ENCODE measurements at places on chromosomes 6 and 20.
A peak's percentile ranks its signal among the peaks of the same experiment; 100 is the strongest.

GRCh38 chr6:122651604-122652003 is 41.4 kb downstream of the PKIB start:
- DNase-seq, result no peak

GRCh38 chr6:5103250-5103649 is 18.1 kb downstream of the PPP1R3G start:
- no peak for DNase-seq

DNA sequence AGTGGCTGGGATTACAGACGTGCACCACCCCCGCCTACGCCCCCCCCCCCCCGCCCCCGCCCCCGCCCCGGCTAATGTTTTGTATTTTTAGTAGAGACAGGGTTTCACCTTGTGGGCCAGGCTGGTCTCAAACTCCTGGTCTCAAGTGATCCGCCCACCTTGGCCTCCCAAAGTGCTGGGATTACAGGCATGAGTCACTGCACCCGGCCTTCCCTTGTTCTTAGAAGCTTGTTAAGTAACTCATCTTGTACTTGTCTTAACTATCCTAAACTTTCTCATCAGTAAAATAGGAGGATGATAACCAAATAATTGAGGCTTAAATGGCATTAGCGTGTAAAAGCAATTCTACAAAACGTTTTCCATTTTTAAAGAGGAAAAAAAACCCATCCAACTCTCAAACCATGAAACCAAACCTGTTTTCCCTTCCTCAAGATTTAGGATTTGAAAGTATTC is 4.2 kb downstream of the CDYL start:
- no peak for DNase-seq

DNA sequence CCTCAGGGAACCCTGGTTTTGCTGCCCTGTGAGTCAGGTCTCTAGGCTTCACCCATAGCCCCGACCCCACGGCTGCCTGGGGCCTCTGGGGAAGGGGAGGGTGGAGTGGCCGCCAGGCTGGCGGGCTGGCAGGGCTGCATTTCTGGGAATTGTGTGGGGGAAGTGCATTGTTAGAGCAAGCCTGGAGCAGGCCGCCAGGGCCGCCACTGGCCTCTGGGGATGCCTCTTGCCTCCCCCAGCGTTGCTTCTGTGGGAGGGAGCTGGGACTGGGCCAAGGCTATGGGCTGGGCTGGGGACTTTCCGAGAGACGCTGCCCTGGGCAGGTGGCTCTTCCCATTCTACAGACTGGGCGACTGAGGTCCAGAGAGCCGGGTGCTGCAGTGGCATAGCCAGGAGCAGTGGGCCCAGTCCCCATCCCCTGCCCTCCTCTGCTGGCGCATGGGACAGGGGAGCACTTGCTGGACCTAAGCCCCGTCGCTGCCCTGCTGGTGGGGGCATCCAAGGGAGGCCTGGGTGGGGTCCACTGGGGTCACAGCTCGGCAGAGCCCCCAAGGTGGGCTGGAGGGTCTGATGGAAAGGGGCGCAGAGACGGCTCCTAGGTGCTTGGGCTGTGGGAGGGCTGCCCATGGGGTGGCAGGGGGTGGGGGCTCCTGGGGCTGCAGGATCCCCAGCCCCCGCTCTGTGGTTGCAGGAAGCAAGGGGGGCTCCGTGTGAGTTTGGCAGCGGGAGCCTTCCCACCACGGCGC is 6.6 kb upstream of the SOX18 start:
- no peak for DNase-seq

GRCh38 chr20:31608251-31608945 is 3.3 kb downstream of the ID1 start:
- peak; percentile 87 for DNase-seq

GRCh38 chr6:47168180-47168579 is 126.0 kb upstream of the ADGRF1 start:
- no peak for DNase-seq

DNA sequence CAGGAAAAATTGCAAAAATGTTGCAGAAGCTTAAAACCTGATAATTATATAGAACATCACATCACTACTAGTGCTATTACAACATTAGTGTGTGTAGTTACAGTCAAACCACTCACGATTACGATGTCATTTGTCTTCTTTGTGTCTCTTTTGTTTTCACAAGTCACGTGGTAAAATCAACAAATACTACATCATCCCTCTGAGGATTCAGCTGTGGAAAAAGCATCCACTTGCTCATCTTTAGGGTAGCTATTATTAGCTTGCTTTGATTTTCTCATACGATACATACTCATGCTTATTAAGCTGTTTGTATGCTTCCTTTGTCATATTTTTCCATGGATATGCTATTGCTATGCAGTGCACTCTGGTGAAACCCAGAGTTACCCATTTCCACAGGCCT is 22.2 kb upstream of the ATXN1 start:
- DNase-seq, result no peak

GRCh38 chr20:17021481-17021880 is 205.4 kb upstream of the PCSK2 start:
- no peak for DNase-seq

DNA sequence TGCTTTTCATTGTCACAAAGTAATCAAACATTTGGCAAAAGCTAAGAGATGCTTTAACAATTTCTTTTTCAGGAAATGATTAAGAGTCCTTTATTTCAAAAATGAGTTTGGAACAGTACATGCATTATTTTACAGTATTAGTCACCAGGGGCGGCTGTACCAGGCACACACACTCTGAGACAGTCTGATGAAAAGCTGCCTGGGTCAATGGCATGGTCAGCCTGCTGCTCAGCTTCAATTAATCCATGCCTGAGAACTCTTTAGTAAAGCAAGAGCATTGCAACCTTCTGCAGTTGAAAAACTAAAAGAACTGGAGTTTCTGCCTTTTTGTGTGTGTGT is 105.5 kb downstream of the TULP4 start:
- DNase-seq, result no peak

GRCh38 chr20:56409521-56409920 is 2.5 kb upstream of the CASS4 start:
- no peak for DNase-seq

DNA sequence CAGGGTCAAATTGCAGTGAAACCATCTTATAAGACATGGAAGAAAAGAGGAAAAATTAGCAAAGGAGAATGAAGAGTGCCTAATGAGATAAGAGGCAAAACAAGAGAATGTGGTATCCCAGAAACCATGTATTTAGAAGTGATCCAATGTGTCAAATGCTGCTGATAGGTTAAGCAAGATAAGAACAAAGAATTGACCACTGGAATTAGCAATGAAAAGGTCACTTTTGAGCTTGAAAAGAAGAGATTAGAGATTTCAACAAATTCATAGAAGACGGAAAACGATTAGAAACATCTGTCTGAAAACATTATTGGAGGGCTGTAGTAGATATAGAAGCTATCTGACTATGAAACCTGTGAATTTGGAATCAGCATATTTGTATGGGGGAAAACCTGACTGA is 112.2 kb downstream of the AHI1 start:
- no peak for DNase-seq

- DNase-seq, result no peak
These were observed 252.7 kb downstream of the TAF4 start for GRCh38 chr20:61812845-61813485.

GRCh38 chr20:13147071-13147963 is 73.8 kb upstream of the ISM1 start:
- DNase-seq, result no peak

GRCh38 chr6:22024973-22025467 is 271.8 kb downstream of the PRL start:
- no peak for DNase-seq
